ENCODE measurements at places on chromosomes 5 and 9.
A peak's percentile ranks its signal among the peaks of the same experiment; 100 is the strongest.

DNA sequence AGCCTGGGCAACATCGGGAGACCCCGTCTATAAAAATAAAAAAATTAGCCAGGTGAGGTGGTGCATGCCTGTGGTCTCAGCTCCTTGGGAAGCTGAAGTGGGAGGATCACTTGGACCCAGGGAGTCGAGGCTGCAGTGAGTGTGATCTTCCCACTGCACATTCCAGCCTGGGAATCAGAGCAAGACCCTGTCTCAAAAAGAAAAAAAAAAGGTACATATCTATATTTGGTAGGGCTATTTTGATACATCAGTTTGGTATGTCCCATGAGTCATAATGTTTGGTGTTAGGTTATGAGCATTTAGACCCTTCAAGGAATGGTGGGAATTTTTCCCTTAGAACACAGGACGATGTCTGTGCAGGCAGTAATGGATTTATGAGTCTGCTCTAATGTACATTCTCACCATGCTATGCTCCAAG lies 55.3 kb upstream of the POU4F3 start:
- DNase-seq: no peak

DNA sequence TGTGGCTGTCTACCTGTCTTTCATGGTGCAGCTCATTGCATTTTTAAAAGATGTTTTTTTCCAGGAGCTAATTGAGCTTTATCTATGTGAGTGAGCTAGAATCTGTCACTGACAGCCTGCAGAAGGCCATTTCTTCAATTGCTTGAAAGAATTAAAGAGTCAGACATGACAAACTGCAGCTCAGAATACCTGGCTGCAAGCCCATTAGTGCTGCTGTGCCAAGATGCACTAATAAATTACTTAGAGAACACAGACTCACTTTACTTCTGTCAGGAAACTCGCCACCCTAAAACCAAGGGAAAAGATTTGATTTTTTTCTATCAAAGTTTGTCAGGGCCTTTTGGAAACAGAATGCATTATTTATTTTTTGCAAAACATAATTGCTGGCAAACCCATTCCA lies 368.3 kb downstream of the CAAP1 start:
- no peak for DNase-seq

GRCh38 chr9:77020413-77021290 lies 1.2 kb downstream of the FOXB2 start:
- no peak for DNase-seq

GRCh38 chr9:110579034-110579861 lies at the start of gene SVEP1:
Gene SVEP1, minus strand, starts transcription at chr9:110579741. Its CDS starts 198 bp downstream, at chr9:110579543.
- peak; percentile 7 for DNase-seq

- DNase-seq: no peak
Measured at GRCh38 chr5:132445930-132446329, 44.6 kb downstream of the IRF1 start.

DNA sequence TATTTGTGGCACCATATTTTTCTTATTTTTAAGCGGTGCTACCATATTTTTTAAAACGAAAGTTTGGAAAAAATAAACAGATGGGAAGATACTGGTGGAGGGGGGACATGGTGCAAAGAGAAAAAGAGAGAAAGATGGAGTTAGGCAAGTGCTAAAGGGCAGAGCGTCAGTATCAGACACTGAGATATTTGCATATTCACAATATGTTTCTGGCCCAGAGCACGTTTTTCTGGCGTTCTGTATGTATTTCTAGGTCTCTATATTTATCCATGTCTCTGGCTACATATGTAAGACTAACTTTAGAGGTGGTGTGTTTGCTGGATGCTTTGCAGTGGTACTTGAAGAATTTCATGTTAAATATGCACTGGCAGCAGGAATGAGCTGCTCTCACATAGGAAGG lies 414.0 kb downstream of the TLE4 start:
- DNase-seq: no peak

- DNase-seq: no peak
Measured at GRCh38 chr5:151134228-151134627, 23.4 kb downstream of the ANXA6 start.

DNA sequence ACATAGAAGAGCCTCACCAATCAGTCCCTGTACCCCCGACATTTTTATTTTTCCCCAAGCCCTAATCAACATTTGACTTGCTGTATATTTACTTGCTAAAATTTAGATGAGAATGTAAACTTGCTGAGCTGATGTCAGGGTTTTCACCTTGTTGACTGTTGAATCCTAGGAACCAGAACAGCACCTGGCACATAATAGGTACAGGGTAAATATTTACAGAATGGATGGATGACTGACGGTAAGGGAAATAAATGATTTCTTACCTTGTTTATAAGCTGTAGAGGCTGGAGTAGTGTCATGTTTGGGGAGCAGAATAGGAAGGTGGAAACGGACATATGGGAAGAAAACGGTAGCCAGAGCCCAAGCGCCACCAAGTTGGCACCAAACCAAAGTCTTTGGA lies 107.0 kb upstream of the NUDT12 start:
- DNase-seq: no peak

DNA sequence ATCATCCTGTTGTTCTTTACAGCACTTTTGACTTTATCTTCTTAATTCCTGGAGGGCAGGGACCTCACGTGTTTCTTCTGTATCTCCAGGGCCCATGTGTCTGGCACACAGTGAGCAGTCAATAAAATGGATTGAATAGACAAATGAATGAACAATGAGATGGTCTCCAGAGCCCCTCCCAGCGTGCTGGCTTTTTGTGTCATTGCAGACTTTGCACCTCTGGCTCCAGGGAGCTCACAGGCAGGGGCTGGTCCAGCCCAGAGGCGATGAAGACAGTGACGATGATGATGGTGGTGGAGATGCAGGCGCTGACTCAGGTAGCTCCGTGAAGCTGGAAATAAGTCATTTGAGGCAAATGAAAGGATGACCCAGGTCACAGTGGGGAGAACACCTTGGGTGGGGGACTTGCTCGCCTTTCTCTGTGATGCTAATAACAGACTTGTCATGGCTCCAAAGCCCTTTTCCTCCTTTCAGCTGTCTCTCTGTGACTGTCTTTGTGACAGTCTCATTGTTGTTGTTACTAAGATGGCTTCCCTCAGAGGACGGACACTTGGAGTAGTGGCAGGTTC lies 30.4 kb upstream of the FABP6 start:
- no peak for DNase-seq

- no peak for DNase-seq
Measured at GRCh38 chr5:82295144-82295543, 17.0 kb upstream of the RPS23 start.

GRCh38 chr9:136880651-136881050 lies 5.7 kb upstream of the TRAF2 start:
- DNase-seq: no peak

GRCh38 chr9:83655433-83655832 lies 32.5 kb downstream of the IDNK start:
- no peak for DNase-seq

GRCh38 chr9:69188975-69189374 lies 14.9 kb downstream of the TJP2 start:
- DNase-seq: no peak

- no peak for DNase-seq
Measured at GRCh38 chr5:115544043-115544435, 536 bp downstream of the FEM1C start.

DNA sequence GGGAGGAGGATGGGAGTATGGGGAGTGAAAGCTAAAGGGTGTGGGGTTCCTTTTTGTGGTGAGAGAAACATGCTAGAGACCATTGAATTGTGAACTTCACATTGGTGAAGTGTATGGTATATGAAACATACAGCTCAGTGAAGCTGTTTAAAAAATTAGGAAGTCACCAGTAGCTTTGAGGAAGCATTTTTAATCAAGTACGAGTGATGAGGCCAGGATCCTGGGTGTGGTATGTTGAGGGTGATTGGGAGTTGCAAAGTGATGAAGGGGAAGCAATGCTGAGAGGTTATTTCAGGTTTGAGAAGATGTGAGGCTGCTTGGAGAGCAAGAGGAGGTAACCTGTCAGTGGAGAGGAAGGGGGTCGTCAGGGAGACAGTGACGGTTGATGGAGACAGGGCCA lies 22.7 kb upstream of the CLK4 start:
- no peak for DNase-seq

GRCh38 chr5:140548791-140549190 lies 1.3 kb downstream of the EIF4EBP3 start:
- no peak for DNase-seq

- DNase-seq: no peak
Measured at GRCh38 chr9:137237759-137238726, 3.0 kb upstream of the TUBB4B start.

DNA sequence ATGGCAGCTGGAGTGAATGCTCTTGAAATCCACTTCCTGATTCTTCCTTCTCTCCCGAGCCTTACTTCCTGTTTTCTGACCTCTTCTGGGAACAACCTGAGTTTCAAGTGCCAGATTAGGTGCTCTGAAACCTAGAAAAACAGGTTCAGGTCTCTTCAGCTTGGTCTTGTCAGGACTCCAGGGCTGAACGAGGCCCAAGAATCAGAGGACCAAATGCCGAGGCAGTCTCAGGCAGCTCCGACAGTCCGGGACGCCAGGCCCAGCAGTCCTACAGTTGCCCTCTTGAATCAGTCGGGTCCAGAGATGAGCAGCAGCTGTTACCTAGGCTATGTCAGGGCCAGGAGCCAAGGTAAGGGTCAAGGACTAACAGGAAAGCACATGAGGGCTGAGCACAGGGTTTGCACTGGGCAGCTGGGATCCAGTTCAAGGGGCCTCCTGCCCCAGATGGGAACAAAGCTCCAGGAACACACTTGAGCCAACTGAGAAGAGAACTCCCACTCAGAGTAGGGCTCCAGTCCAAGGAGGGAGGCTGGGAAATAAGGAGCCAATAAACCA lies 38.3 kb upstream of the ADRA1B start:
- DNase-seq: no peak

DNA sequence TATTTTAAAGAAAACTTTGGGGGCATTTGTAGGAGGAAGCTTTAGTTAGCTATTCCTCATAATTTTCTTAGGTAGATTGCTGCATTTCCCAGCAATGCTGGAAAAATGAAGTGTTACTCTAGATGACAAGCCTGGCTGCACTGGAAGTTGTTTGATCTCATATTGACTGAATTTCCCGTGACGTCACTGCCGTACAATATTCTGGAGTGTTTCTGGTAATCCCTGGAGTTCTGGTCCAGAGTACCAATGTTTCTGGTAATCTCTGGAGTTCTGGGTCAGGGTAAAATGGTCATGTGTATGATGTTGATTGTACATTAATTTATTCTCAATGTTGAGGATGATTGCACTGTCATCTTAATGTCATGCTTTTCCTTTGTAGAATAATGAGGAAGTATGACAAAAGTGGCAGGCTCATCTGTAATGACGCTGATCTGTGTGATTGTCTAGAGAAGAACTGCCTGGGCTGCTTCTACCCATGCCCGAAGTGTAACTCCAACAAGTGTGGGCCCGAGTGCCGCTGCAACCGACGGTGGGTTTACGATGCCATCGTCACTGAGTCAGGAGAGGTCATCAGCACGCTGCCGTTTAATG lies 26.2 kb downstream of the ARL14EPL start:
- DNase-seq: no peak
